ENCODE measurements at places on chromosomes 12 and 14.

DNA sequence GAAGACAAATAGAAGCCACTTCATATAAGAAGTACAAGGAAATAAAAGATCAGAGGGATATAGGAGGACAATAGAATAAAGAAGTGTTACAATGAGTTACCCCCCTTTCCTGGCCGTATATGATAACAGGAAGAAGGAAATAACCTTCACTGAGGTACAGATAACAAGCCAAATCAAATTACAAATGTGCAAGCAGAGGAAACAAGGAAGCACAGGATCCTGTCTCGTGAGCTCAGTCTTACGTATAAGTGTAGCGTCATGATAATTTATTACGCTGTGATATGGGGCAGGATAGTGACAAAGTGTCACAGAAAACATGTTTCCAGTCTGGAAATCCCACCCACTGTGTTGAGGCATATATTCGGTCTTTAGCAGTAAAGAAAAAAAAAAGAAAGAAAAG, 26.5 kb downstream of the CRACR2A start:
- DNase-seq: no peak

DNA sequence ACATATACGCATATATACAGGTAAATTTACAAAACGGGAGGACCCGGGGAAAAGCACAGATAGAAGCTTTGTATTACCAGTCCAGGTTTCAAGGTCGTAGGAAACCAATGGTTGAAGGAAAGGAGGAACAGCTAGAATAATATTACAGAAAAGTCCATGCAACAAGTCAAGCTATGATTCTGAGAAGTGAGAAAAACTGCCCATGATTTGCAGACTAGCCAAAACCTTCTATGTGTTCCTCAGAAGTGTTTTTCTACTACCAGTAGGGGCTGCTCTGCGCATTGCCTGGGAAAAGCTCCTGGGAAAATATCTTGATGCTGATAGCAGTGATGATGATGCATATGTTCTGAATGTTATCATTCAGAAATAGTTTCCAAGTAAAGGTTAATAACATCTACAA, 2.2 kb downstream of the PDZRN4 start:
- DNase-seq: no peak

DNA sequence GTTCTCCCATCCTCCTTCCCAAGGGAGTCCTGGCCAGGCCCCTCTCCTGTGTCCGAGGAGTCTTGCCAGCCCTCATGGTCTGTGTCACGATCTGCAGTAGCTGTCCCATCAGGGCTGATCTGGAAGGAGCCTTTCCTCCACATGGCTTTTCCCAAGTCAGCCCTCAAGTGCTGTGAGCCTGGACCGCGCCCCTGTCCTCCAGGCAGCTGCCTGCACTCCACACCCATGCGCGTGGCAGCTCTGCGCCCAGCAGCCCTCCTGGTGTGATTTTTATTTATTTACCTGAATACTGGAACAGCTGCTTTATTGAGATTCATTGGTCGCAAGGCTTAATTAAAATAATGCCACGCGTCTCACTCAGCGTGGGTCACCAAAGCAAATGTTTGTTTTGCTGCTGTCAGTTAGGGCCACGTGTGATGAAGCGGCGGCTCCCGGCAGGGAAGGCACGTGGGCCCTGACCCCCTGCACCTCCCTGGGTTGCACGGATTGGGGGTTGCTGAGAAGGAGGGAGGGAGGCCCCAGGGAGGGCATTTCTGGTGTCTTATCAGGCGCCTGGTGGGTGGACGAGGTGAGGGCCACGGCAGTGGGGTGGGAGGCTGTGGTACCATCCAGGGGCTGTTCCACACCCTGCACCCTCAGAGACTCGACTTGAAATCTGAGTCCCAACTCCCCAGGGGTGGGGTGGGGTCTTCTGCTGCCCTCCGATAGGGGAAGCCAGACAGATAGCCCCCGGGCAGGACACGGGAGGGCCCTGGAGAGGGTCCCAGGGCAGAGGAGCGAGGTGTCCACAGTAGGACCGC, 206.3 kb upstream of the C14orf180 start:
- no peak for DNase-seq

- DNase-seq: no peak
These were observed 263.6 kb downstream of the FLRT2 start for GRCh38 chr14:85793533-85793932.

- no peak for DNase-seq
These were observed 146.0 kb upstream of the RPH3A start for GRCh38 chr12:112645586-112645985.

DNA sequence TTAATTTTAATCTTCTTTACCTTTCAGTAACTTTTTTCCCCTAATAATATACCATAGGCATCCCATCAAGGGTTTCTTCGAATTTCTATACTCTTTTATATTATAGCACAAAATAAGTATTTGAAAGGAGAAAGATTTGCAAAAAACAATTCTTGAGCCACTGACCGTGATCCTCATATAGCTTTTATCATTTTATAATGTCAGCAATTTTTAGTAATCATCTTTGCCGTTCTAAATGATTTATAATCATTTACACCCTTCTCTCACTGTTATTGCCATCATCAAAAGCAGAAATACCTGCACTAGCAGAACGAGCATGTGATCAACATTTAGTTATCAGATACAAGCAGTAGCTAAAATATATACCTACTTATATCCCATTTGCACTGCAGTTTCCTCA, 16.9 kb downstream of the PTPRQ start:
- no peak for DNase-seq

DNA sequence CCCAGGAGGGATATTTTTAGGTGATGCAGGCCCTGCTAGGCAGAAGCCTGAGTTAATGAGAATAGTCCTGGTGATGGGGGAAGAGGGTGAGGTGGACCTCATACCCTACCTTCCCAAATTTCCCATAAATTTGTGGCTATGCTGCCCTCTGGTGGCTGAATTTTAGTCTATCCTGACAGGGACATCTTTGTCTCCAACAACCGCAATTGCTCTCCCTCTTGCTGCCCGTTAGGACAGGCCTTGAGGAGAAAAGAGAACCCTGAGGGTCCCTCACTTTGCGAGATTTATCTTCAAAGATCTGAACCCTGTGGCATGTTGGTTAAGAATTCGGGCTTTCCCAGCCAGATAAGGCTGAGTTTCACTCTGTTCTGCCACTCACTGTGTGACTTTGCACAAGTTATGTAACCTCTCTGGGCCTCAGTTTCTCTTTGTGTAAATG, 9.8 kb upstream of the ZNF385A start:
- no peak for DNase-seq

DNA sequence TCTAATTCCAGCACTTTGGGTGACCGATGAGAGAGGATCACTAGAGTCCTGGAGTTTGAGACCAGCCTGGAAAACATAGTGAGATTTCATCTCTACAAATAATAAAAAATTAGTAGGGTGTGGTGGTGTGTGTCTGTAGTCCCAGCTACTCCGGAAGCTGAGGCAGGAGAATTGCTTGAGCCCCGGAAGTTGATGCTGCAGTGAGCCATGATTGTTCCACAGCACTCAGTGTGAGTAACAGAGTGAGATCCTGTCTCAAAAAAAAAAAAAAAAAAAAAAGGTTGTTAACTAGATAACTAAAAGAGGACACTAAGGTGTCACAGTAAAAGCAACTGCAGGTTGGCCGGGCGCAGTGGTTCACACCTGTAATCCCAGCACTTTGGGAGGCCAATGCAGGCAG, 121.3 kb upstream of the MAX start:
- no peak for DNase-seq

DNA sequence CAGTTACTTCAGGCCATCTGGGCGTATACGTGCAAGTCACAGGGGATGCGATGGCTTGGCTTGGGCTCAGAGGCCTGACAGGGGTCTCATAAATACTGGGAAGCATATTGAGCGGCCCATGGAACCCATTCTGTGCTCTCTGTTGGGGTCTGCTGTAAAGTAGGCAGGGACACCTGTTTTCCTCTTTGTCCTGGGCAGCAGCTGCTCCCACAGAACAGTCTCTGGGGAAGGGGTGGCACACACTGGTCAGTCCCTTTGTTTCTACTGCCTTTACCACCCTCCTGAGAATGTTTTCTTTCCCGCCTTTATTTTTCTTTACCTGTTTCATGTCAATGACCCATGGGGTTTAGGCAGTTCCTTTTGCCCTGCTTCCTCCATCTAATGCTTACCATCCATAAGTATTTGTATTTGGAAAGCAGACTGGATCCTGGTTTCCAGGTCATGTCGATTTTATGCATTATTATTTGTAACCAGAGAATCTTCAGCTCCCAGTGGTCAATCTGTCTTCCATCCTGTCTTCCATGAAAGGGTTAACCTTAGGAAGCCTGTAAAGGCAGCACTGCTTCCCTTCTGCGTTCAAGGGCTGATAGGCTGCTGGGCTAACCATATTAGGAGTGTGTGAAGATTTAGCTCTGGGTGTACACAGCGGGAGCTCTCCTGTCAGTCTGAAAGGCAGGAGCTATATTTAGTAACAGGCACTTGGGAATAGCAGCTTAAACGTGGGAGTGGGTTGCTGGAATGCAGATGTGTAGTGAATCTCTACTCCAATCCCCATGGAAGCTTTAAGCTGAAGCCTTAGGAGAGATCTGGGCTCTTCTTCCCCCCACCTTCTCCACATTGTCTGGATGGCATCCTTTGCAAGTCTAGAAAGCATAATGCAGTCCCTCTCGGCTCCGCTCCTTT, 124.0 kb downstream of the DYRK2 start:
- no peak for DNase-seq

DNA sequence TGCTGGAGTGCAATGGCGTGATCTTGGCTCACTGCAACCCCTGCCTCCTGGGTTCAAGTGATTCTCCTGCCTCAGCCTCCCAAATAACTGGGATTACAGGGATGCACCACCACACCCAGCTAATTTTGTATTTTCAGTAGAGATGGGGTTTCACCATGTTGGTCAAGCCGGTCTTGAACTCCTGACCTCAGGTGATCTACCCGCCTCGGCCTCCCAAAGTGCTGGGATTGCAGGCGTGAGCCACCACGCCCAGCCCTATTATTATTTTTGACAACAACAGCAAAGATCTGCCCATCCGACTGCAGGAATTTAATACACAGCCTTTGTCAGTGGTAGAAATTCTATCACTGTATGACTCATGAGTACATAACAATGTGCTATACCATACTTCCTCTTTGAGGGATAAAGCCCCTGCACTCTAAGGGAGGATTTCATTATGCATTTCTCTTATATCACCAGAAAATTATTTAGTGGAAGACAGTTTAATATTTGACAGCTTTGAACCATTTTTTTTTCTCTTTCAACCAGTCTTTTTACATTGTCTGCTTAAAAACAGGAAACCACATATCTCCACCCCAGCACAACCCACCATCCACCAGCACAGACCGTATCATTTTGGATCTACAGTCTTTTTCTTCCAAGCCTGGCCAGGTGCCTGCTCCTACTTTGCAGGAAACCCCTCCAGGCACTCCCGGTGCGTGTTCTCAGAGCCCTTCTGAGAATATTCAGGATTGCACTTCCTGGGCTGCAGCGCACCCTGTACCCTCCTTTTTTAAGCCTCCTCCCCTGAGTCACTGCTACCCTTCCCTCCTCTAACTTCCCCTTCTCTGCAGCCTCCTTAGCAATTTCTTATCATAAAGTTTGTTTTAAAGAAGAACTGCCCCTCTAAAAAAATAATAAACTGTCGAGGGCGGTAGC, 594 bp downstream of the ARHGDIB start:
- DNase-seq: peak; percentile 27

DNA sequence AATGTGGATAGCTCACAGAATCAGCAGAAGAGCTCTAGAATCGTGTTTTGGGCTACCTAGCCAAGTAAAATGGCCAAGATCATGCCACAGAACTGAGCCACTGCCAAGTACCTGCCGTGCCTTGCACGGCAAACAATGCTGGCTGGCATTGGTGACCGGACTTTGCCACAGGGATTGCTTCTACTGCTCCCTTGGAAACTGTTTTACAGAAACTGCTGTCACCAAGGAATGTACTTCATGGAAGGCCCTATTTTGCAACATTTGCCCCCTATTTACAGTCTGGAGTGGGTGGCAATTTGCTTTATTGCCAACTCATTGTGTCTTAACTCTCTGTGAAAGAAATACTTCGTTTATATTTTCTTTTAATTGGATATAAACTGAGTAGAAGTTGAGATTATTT, 49.0 kb downstream of the BORCS5 start:
- DNase-seq: no peak

DNA sequence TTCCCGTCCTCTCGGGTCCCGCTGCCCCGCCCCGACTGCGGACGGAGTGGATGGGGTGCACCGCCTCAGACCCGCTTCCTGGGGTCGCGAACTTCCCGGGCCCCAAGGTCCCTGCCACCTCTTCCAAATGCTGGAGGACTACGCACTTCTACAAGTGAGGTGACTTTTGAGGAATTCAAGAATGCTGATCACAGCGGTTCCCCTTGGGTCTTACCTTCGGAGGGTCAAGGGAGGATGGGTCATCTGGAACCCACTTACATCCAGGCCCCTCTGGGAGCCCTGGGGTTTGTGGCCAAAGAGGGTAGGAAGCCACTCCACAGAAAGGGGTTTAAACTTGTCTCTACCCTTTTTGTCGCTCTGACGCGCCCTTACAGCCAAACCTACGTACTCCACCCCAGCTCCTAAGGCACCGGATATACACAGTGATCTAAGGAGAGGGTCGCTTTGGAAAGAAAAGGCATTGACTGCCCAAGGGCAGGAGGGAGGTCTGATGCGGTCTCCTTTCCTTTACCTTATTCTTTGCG, 532 bp upstream of the PRKD1 start:
- no peak for DNase-seq

DNA sequence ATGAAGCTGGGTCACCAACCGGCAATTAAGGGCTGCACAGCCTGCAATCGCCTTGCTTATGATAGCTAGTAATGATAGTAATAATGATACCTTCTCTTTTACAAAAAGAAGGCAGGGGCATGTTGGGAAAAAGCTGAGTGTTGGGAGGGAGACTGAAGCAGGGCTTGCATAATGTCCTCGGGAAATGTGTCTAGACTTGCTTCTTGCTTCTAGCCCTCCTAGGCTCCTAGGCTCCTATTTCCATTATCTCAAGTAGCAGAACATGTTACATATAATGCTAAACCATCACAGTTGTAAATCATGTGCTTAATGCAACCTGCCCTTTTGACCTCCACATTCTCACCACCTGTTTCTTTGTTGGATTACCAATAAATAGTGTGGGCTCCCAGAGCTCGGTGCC, 18.7 kb downstream of the RERGL start:
- DNase-seq: no peak

DNA sequence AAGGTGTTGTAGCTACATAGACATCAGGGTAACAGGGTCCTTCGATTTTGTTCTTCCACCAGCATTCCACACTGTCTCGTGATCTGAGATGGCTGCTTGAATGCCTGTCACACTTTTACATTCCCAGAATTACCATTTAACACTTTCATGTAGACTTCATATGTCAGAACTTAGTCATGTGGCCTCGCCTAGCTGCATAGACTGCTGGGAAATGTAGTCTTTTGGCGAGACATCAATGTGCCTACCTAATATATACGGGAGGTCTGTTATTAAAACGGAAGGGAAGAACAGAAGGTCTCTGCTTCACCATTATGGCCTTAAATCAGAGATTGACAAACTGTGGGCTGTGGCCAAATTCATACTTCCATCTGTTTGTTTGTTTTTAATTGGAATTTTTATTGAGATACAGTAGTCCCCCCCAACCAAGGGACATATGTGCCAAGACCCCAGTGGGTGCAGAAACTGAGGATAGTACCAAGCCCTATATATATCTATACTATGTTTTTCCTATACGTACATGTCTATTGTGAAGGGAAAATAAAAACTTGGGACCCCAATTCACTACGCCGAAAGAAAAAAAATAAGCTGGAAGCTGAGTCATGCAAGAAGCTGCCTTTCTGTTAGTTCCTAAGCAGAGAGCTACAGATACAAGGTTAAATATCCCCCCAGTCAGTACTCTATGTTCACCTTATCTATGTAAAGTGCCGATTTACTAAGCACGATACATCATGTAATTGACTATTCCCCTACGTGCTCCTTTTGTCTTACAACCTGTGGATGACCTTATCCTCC, 11.3 kb upstream of the HRK start:
- DNase-seq: no peak

Data from activated naive CD4-positive, alpha-beta T cell treated with anti-CD3 and anti-CD28 coated beads, Interleukin-2, amount 50 U/mL, for 16 hours (primary cell).